ENCODE measurements at places on chromosomes 3 and 15.

- no peak for DNase-seq
These were observed 605.8 kb upstream of the NAALADL2 start for GRCh38 chr3:174253196-174253823.

- DNase-seq = no peak
These were observed 33.6 kb downstream of the SPATA12 start for GRCh38 chr3:57093971-57094535.

DNA sequence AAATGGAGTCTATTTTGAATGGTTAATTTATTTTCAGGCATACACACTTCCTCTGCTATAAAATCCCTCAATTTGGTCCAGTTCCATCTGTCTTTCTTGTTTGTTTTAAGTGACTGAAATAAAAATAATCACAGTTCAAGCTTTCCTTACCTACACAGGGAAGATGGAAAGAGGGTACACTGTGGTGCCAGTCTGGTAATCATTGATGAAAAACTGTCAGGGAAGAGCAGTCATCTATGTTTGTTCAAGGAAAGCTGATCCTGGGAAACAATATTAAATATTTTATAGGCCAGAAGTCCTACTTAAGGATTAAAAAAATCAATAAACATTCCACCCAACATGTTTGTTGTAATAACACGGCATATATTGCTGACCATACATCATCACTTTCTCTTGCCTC, 115.2 kb upstream of the KCNMB2 start:
- no peak for DNase-seq

GRCh38 chr3:56406826-56407515, 61.3 kb downstream of the ERC2 start:
- no peak for DNase-seq

- DNase-seq = peak; percentile 15
These were observed 118.1 kb downstream of the APBA2 start for GRCh38 chr15:29003840-29004233.

DNA sequence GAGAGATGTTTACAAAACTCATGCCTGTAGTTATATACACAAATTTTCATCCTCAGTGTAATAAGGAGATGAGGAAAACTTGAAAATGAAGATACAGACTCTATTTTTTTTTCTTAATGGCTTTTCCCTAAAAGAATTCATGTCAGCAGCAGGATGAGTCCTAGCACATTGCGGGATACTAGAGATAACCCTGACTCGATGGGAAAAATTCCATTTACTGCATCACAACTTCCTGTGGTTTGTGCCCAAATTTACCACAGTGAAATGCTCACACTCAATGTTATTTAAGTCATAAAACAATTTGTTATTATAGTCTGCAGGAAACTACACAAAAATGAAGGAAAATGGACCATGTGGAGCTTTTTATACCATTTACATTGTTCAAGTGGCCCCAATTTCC, 581.9 kb upstream of the ZNF717 start:
- no peak for DNase-seq

GRCh38 chr3:69389520-69390248, 3.8 kb upstream of the FRMD4B start:
- DNase-seq = no peak

- DNase-seq = no peak
These were observed 123.4 kb upstream of the FRMD4B start for GRCh38 chr3:69509288-69509687.

DNA sequence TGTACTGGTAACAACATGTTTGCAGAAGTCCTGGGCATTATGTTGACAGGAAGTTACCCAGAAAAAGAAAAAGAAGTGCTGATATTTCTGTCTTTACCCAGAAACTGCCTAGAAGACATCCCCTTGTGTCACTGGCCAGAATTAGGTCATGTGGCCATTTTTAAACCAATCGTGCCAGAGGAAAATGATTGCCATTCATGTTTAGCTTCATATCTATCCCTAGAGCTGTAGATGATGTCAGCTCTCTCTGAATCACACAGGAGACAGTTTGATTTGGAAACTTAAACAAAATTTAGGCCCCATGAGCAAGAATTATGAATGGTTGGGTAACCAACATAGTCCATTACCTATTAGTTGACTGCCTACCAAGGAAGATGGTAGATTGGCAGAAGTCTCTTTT, 8.9 kb upstream of the PLOD2 start:
- DNase-seq = no peak

- no peak for DNase-seq
These were observed 125.3 kb downstream of the MYRIP start for GRCh38 chr3:39934696-39935095.

DNA sequence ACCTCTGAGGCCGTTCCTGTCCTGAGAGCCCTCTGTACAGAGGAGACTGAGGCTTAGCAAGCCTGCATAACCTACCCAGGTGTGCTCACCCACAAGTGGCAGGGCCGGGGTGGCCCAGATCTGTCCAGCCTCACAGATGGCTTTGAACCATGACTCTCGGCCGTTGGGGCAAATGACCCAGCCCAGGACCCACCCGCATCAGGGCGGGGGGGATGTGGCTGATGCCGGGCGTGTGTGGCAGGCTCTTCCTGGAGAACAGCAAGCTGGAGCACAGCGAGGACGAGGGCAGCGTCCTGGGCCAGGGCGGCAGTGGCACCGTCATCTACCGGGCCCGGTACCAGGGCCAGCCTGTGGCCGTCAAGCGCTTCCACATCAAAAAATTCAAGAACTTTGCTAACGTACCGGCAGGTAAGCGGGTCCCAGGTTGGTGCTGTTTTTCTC, 133.5 kb downstream of the LRRK1 start:
- no peak for DNase-seq

DNA sequence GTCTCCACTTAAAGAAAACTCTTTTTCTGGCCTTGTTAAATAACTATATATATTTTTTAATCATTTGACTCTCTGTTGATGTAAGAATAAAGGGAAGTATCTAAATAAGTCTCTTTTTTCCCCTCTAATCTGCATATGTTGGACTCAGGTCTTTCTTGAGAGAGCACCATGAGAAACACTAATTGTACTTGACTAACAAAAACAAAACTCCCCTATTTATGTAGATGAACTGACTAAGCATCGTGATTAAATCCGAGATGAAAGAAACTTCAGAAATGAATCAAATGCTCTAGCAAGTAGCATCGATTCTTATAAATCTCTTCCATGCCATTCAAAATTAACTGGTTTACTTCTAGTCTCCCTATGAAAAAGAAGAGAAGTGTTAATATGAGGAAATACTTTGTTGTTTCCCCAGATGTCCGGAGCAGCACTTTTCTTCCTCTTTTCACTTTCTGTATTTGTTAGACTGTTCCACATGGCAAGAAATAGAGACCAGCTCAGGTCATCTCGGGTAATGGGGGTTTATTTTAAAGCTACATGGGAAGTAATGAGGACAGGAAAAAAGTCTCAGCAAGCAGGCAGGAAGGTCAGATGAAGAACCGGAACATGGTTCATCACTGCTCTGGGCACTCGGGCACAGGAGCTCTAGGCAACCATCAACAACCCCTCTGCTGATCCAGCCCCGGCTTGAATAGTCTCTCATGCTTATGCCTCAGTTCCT, 288.3 kb downstream of the CNTN6 start:
- DNase-seq = no peak

GRCh38 chr15:32738666-32739065, 20.9 kb downstream of the GREM1 start:
- DNase-seq = no peak

- DNase-seq = peak; percentile 74
These were observed at the start of gene MFGE8 for GRCh38 chr15:88913017-88913849. MFGE8 (minus strand) TSS chr15:88913379; CDS start chr15:88913319, 60 bp downstream.
